ENCODE measurements at places on chromosomes 7 and 10. TPM values are rescaled to one million over a fixed set of nuclear protein-coding genes. Genes with fewer than 3 reads are reported as not detected.
A peak's percentile ranks its signal among the peaks of the same experiment; 100 is the strongest.

Gene CPEB3
- 6.2 TPM for total RNA-seq

GRCh38 chr10:47257396-47258120, 42.4 kb upstream of the GDF10 start:
- no peak for DNase-seq

GRCh38 chr7:40570223-40570622, 435.4 kb downstream of the SUGCT start:
- DNase-seq: no peak

GRCh38 chr7:73611017-73611555, 13.2 kb downstream of the MLXIPL start:
- no peak for DNase-seq

- DNase-seq: no peak
Observed at GRCh38 chr10:70592186-70592735, 10.3 kb downstream of the PRF1 start.

- no peak for DNase-seq
Observed at GRCh38 chr10:944034-944831, 12.7 kb upstream of the LARP4B start.

GRCh38 chr7:74235518-74236268, 18.5 kb downstream of the RFC2 start:
- no peak for DNase-seq

- no peak for DNase-seq
Observed at GRCh38 chr7:123824754-123825067, 20.3 kb upstream of the HYAL4 start.

DNA sequence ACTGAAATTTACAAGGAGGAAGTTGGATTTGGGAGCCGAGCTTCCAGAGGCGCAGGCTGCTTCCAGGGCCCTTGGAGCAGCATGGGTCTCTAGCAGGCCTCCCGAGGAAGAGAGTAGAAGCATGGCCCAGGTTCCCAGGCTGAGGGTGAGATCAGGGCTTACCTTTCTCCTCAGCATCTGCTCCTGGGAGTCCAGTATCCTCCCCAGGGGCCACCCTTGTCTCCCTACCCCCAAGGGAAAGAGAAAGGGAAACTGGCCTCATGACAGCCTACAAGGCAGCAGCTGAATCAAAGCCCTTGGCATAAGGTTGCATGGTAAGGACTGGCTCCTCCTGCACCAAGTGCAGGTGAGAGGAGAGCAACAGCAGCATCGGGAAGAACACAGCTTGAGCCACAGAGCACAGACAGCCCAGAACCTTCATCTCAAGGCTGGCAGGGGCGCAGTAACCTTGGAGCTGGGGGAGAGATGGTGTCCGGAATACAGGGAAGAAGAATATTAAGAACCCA, 114.5 kb downstream of the MARCHF5 start:
- DNase-seq: no peak

DNA sequence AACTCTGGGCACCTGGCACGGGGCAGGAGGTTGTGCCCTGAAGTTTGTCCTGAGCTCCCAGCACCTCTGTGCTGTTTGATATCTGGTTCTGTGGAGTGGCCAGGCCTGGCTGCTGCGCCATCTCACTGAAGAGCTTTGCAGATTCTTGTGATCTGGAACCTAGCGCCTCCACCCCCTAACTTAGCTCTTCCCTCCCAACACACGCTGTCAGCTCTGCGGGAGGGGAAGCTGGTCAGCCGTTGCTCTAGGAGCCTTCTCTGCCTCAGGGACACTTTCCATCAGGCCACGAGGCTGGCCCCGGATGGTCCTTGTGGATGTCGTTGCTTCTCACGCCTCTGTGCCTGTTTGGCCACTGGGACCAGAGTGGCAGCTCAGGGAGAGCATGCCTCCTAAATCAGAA, 213.2 kb downstream of the CCDC3 start:
- no peak for DNase-seq

DNA sequence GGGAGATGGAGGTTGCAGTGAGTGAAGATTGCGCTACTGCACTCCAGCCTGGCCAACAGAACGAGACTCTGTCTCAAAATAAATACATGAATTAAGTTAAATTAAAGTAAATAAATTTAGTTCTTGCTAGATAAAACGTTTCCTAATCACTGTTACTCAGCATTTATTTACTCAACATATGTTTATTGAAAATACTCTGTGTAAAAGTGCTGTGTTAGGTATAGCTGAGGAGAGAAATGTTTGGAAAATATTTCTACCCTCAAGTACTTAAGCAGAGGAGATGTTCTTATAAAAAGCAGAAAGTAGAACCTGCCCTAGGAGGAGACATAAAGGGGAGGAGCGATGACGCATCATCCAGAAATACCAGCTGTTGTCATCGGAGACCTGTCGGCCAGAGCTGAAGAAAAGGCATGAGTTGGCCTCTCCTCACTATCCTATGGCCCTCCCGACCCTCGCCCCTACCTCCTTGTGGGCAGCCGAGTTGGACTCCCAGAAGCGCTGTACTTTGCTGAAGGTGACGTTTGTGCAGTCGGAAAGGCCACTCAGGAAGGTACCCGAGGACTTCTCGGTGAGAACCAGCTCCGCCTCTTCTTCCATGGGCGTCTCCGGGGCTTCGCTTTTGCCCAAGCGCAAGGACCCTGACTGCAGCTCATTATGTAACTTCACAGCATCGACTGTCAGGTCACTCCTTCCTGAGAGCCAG, 1.1 kb downstream of the RRP12 start:
- no peak for DNase-seq

Gene UCN3
- total RNA-seq: not detected

GRCh38 chr7:116933465-116933864, 19.8 kb upstream of the ST7 start:
- no peak for DNase-seq

Gene MRC1
- total RNA-seq: 206 TPM

Gene CCDC3
- 39.8 TPM for total RNA-seq

GRCh38 chr7:151119055-151119415, 32.8 kb downstream of the AGAP3 start:
- DNase-seq: no peak

DNA sequence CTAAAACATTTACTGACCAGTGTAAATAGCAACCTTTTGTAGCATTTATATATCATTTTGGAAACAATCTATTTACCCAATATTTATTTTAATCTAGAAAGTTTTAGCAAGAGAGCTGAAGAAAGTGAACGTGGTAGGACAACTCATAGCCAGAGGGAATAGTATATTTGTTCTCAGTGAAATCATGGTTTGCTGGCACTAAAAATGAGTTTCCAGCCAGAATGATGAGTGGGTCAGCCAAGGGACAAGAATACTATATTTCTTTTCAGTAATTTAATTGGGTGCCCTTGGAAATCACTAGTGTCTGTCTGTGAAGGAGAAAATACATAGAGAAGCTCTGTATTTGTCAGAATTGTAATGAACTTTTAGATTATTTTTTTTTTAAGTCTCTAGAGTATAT, 74.9 kb downstream of the MINPP1 start:
- no peak for DNase-seq

Gene CDHR3
- 8.0 TPM for total RNA-seq

Gene TCAF2
- total RNA-seq: 7.7 TPM

DNA sequence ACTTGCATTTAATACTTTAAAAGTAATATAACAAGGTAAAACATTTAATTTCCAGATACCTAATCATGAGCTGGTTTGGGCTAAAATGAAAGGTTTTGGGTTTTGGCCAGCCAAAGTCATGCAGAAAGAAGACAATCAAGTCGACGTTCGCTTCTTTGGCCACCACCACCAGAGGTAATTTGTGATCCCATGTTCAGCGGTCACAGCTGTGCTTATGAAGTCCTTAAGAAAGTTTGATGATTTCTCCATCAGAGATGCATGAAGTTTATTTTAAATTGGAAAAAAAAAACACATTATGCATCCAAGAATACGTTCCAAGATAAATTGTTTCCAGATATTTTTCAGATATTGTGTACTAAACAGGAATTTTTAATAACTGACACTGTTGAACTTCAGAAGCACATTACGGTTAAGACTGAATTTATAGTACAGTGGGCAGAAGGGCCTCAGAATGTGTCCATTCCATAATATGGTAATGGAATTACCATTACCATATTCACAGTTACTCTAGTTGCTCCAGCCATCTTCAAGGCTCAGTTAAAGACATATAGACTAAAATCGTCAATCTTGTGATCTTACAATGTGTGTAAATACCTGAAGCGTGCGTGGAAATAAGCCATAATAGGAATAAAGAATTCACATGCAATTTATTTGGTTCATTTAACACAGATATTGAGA, 106.8 kb downstream of the ZMYND11 start:
- DNase-seq: no peak

- DNase-seq: no peak
Observed at GRCh38 chr7:154987571-154987970, 15.4 kb downstream of the PAXIP1 start.

DNA sequence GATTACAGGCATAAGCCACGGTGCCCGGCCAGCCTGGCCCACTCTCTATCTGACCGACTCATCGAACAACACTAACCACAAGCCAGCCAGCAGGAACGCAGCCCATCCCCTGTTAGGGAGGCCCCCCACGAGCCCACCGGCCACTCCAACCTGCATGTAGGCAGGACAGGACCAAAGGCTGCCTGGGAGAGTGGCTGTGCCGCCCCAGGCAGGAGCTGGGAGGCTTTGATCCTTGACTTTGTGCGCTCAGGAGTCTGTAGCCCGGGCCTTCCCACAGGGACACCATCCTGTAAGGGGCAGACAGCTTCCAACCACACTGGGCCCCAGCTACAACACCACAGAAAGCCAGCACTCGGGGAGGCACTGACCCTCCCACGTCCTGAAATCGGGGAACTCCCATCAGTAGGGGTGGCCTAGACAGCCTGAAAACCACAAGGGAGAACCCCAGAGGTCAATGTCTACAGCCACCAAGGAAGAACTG, 29.4 kb downstream of the GRID1 start:
- no peak for DNase-seq

- DNase-seq: no peak
Observed at GRCh38 chr7:20504060-20504459, 111.4 kb upstream of the ABCB5 start.

DNA sequence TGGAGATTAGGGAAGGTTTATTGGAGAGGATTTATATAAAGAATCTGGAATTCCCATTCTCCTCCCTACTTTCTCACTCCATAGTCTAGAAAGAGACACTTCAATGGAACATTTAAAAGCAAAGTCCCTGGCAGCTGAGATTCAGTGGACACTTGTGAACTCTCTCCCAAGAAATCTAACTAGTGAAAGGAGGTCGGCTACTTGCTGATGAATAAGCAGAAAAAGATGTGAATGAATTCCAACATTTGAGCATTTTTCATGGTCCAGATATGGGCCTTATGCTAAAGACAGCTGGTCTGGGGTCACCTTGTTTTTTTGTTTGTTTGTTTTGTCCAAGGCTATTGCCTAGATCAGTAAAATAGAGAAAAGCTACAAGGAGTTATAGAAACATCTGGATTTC, 141.1 kb upstream of the LRRTM3 start:
- DNase-seq: no peak

DNA sequence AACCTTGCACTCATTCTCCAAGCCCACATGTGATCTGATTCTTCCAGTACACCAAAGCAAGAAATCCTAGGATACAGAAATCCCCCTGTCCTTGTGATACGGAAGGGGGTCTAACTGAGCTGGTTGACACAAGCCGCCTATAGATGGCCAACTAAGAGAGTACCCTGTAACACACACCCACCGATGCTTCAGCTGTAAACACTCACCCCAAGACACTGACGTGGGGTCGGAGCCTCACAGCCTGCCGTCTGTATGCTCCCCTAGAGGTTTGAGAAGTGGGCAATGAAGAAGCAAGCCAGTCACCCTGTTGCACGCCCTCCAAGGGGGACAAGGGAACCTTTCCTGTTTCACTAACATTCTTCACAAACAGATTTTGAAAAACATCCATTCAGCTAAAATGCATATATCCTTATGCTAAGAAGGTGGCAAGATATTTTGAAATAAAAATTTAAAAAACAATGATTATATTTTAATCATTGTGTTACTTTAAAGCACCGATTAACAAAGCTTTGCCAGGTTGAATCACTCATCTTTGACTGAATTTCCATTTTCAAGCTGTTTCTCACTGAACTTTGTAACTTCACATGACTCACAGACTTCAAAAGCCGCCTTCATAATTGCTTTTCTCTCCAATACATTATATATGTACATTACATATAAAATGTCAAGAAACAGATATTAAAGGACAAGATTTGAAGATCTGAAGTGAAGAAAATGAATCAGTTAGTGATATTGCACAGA, 329.3 kb downstream of the ARL4A start:
- no peak for DNase-seq

DNA sequence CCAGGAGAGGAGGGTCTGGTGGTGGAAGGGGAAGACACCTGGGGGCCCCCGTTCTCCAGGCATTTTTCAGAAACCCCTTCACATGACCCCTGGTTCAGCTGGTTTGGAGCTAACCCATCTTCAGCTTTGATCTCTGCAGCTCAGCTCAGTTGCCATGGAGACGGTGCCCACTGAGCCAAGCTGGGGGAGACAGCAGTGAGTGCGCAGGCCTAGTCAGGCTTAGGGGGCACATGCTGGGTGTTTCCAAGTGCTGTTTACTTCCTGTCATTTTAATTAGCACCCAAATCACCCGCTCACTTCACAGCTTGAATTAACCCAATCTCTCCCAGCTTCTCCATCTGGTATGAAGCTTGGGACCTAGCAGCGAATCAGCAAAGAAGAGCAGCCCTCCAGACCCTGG, 9.0 kb downstream of the SPOCK2 start:
- no peak for DNase-seq

DNA sequence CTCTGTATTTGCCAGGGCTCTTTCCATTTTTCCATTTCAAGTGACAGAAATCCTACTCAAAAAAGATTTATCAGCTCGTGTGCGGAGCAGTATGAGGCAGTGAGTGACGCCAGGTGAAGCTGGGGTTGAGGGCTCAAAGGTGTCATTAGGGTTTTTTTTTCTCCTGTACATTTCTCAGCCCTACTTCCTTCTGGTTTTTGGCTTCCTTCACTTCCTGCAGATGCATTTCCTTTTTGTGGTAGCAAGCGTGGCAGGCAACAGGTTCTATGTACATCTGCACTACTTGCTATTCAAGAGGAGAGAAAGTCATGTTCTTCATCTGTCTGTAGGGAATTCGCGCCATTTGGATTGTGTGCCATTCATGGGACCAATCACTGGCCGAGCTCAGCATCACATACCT, 52.8 kb upstream of the AOAH start:
- DNase-seq: no peak

Gene SLC18A3
- total RNA-seq: not detected

DNA sequence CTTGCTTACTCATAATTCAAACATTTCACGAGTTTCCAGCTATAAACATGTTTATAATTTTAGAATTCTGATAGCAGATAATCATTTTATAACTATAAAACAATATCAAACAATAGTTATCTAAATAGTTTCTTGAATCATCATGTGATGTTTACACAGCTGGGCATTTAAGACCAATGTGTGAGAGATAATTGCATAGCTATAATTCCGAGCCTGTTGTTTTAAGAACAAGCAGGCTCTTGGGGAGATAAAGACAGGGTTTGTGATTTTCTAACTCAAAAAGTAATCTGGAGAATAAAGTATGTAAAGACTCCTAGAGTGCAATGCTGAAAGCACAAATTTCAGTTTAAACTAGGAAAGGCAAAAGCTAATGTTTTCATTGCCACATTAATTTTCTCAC, 331.2 kb downstream of the LRRTM3 start:
- no peak for DNase-seq

GRCh38 chr10:30433306-30433729, 666 bp upstream of the MAP3K8 start:
- DNase-seq: peak; percentile 73

GRCh38 chr7:151642746-151643145, 123.1 kb upstream of the RHEB start:
- no peak for DNase-seq

Gene CLRN3
- not detected for total RNA-seq
